Fibroblast of the aortic adventitia (primary cell): ENCODE measurements at places on chromosomes 1 and 21. TPM values are rescaled to one million over a fixed set of nuclear protein-coding genes. Genes with fewer than 3 reads are reported as not detected.

CLDN8 gene
- not detected in 2 replicates for total RNA-seq

MARK1 gene
- 0.45 and 1.3 TPM in 2 replicates for total RNA-seq

DNA sequence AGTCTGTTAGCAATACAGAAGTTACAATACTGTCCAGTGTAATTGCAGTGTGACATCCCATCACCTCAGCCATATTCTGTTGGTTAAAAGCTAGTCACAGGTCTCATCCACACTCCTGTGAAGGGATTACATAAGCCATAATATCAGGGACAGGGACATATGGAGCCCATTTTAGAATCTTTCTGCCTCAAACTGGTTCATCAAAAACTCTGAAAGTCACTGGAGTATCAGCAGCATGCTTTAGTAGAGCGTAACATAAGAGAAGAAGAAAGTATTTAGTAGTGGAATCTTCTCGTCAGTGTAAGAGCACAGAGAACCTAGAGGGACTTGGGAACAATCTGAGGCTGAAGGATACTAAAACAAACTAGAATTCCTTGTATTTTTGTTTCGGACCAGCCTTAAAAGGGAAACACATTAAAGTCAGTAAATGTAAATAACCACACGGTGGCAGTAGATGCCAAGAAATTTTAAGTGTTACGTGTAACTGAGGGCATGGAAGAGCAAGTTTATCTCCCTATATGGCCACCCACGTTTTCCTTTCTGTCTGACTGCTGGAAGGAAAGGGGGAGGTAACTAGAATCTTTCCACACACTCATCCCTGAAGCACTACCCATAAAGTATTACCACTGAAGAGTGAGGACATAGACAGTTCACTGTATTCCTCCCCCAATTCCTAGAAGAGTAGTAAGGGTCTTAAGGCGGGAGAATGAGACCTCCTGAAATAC is 41.6 kb upstream of the AGL start:
- peak; percentile 95 for DNase-seq

RHD gene
- not detected in 2 replicates for total RNA-seq

DNA sequence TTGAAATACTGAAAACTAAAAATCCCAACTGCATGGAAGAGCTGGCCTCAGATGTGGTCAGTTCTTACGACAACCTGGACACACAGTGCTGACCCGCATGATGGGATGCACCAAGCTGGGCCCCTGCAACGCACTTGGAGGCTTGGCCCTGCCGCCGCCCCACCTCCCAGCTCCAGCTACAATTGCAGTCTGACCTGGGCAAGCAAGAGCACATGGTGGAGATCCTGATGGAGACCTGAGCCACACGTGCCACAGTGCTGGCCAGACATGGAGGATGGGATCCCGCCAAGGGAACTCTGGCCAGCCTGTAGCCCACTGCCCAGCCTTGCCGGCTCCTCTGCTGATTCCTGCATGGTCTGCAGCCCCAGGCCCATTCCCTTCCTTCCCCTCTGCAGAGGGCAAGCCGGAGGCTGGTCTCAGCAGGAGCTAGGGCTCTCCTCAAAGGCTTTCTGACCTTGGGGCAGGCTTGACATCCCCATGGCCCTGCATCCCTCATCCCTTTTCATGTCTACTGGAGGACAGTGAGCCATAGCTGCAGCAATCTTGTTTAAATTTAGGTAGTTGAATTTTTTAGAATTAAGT is 14.1 kb downstream of the CR1L start:
- no peak for DNase-seq

GRCh38 chr1:6410248-6410893 is 9.3 kb downstream of the HES2 start:
- no peak for DNase-seq

DNA sequence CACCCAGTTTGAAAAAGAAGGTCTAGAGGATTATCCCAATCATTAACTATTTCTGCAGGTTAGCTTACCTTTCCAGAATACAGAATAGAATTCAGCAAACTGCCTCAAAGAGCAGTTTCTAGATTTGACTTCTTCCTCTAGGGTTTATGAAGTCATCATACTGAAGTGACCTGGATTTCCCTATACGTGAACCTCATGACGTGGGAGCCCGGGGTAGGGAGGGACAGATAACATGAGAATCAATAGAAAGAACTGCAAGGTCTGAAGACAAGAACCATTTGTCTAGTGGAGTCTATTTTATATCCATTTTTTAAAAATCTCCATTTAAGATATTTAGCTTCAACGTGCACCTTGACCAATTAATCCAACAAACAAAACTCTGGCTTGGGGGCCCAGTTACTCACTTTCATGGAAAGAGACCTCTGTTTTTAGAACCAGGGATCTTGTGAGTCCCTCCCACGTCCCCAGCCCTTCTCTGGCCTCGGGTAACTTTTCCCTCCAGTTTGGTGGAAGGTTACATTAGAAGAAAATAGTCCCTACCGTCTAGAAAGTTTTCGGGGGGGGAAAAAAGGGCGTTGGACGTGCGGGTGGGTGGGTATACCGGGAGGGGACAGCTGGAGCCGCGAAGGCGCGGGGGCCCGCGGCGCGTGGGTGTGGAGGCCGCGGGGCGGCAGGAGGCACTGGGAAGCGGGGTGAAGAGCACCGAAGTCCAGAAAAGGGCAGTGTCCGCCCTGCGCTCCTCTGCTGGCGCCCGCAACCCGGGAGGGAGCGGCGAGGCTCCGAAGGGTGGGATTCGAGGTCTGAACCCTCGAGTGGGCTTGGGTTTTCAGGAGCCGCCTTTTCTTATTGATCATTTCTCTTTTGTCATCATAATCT is 13.8 kb upstream of the POGZ start:
- peak; percentile 63 for DNase-seq

GRCh38 chr21:35582731-35583130 is 477.6 kb downstream of the SETD4 start:
- no peak for DNase-seq

- peak; percentile 0 for DNase-seq
Measured at GRCh38 chr1:71240656-71241055, 159.8 kb upstream of the ZRANB2 start.

DNA sequence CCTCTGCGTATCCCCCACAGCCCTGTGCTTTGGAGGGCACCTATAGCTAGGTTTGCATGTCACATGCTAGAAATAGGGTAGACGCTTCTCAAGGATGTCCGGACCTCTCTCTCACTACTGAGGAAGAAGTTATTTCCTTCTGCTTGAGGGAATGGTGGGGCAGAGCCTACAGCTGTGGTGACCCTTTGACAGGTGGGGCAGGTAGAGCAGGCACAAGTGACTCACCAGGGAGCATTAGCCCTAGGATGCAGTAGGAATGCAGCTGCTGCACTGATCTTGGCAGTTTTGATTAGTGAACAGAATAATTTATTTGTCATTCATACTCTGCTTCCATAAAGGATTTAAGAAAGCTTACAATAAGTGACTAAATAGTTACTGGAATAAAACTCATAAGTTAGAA is 129.6 kb upstream of the HOOK1 start:
- no peak for DNase-seq

- DNase-seq, result no peak
Measured at GRCh38 chr1:223802032-223802431, 43.7 kb downstream of the TP53BP2 start.

CAP1 gene
- 68.1 and 376 TPM in 2 replicates for total RNA-seq

MX2 gene
- total RNA-seq, result 3.8 and 4.2 TPM in 2 replicates

PGD gene
- 108 and 494 TPM in 2 replicates for total RNA-seq

DNA sequence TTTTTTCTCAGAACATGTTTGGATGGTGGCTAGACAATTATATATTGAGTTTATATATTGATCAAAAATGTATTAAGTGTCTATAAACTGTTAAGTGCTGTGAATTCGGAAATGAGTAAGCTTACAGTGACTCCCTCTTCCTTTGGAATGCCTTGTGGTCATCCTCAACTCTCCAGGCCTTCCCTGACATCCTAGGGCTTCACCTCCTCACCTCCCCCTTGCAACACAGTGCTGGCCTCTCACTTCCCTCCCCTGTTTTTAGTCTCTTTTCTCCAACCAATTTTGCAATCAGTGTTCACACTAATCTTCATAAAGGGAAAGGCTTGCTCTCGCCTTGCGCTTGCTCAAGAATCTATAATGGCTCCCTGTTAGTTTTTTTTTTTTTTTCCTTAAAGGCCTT is 95.1 kb upstream of the C1orf21 start:
- no peak for DNase-seq

DNA sequence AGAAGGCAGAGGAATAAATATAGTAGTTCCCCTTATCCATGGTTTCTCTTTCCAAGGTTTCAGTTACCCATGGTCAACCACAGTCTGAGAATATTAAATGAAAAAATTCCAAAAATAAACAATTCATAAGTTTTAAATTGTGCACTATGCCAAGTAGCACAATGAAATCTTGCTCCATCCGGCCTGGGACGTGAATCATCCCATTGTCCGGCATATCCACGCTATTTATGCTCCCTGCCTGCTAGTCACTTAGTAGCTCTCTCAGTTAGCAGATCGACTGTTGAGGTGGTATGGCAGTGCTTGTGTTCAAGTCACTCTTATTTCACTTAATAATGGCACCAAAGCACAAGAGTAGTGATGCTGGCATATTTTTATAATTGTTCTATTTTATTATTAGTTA is 58.6 kb upstream of the ARHGAP29 start:
- peak; percentile 95 for DNase-seq

S100A3 gene
- total RNA-seq, result 4.3 TPM in 1 of 2 replicates, not detected in the other

HTR1D gene
- total RNA-seq, result not detected in 2 replicates

ERICH3 gene
- not detected in 2 replicates for total RNA-seq

DNA sequence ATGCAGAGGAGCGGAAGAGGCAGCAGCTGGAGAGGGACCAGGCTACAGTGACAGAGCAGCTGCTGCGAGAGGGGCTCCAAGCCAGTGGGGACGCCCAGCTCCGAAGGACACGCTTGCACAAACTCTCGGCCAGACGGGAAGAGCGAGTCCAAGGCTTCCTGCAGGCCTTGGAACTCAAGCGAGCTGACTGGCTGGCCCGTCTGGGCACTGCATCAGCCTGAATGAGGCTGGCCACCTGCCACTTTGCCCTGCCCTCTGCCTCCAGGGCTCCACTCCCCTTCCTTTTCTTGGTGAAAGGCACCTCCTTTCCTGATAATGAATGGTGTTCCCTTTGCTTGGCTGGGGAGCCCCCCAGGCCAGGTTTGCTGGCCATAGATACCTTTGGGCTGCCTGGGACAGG is 3.3 kb upstream of the HMGN2 start:
- no peak for DNase-seq

DNA sequence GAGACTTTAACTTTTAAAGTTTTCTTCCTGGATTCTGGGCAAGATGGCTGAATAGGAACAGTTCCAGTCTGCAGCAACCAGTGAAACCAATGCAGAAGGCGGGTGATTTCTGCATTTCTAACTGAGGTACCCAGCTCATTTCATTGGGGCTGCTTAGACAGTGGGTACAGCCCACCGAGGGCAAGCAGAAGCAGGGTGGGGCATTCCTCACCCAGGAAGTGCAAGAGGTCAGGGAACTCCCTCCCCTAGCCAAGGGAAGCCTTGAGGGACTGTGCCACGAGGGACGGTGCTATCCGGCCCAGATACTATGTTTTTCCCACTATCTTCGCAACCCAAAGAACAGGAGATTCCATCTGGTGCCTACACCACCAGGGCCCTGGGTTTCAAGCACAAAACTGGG is 121.0 kb downstream of the VAV3 start:
- DNase-seq, result no peak

GRCh38 chr1:43521078-43521477 is 9.6 kb upstream of the PTPRF start:
- no peak for DNase-seq

HSPB7 gene
- 8.9 TPM in 1 of 2 replicates, not detected in the other for total RNA-seq

- DNase-seq, result no peak
Measured at GRCh38 chr1:219731771-219732170, 118.9 kb upstream of the ZC3H11B start.

- no peak for DNase-seq
Measured at GRCh38 chr1:151825751-151826660, 5.6 kb downstream of the RORC start.
